Skeletal muscle cell (primary cell): ENCODE measurements at places on chromosomes 11 and 22.

DNA sequence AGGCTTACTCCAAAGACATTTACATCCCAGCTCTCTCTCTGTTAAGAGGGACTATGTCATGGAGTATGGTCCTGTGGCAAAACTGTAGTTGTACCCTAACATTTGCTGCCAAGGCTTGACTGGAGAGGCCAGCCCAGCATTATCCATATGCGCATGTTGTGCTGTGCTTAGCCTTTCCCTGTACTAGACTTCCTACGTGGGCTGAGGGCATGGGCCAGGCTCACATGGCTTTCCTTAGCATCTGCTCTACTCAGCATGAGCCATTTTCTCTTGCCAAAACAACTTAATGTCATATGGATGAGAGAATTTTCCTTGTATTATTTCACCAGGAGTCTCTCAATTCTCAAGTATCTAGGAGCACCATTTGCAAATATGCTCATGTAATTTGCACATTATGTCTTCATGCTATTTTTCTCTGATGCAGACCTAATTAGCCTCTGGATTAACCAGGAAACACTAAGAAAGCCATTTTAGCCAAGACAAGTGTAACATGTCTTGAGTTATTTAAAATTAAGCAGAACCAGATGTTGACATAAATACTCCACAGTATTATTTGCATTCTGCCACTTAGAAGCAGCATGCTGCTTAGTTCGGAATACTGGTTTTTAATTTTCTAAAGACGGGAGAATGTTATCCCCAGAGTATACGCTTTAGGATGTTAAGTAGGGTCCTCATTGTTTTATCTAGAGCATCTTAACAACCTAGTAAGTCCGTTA lies 71.7 kb upstream of the FAR1 start:
- DNase-seq = no peak

DNA sequence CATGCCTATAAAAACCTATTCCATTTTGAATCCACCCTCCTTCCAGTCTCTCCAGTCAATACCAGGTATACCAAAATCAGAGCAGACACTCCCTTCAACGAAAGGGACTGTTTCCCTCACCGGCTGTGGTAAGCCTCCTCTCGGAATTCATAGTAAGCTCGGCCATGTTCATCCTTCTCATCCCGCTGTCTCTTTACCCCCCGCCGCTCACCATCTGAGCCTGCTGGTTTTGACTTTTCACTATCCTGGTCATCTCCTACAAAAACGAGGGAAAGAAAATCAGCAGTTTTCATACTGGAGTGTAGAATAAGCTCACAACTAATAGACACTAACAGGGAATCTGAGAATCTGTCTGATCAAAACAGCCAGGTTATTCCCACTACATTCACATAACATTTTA lies 3.1 kb downstream of the HNRNPUL2 start:
- no peak for DNase-seq

DNA sequence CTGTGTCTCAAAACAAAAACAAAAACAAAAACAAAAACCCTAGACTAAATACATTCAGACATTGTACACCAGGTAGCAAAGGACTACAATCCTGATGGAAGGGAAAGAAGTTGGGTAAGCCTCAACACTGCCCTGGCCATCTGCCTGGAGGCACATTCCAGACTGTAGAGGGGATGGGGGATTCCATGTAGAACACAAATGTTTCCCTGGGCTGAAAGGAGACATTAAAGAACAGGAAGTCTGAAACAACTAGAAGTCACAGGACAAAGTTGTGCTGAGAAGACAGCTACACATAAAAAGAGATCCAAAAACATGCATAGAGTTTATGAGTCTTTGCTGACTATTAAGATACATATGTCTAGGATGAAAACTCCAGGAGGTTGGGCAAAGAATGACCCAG lies 83.9 kb downstream of the RRAS2 start:
- no peak for DNase-seq

DNA sequence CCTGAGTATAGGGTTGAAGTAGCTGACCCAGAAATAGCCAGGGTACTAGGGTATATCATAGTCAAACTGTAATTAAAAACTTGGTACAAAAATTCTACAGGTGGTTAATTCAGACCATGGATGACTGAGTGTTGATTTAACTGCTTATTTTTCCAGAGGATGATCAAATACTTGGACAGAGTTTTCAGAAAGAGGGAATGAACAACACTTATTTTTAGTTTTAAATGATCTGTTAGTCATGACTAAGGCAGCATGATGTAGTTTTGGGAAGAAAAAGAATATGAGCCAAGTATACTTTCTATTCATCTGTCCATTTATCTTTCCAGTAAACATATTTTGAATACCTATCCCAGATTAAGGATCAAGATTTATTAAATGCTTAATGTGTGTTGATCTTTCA lies 19.8 kb upstream of the CCDC89 start:
- DNase-seq = no peak

GRCh38 chr11:6419009-6419631 lies at the start of gene APBB1:
Gene APBB1, minus strand, starts transcription at chr11:6419094. Its CDS starts 7,747 bp downstream, at chr11:6411347.
- DNase-seq = no peak

GRCh38 chr11:69055598-69056516 lies 7.1 kb downstream of the TPCN2 start:
- no peak for DNase-seq
